ENCODE measurements at places on chromosomes 2 and 18.

GRCh38 chr2:127508631-127509034 is 17.7 kb downstream of the IWS1 start:
- no peak for DNase-seq

DNA sequence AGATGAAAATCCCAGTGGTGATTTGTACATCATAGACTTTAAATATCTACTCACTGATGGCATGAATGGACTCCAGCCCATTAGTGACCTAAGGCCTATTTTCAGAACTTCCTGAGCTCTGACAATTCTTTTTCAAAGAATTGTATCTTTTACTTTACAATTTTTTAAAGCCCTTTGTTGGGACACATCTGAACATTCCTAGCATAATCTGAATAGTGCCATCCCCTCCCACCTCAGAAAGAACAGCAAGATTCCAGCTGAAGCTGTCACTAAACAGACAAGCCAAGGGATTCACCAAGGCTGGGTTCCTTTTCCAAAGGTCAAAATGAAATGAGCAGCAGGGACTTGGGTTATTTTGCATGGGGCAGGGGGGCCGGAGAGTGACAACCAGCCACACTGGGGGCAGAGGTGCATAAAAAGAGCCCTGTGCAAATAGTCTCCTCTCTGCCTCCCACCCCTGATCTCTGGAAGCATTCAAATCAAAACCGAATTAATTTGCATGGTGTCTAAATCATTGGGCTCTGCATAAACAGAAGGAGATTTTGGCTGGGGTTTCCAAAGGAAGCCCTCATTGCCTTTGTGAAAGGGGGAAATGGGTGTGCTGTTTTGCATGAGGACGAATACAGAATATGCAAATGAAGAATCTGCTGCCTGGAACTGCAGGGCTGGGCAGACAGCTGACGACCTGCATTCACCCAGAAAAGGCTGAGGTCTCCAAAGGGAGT is 17.2 kb downstream of the EPHA4 start:
- DNase-seq, result no peak

- DNase-seq, result no peak
Measured at GRCh38 chr2:216235896-216236295, 126.7 kb downstream of the XRCC5 start.

- no peak for DNase-seq
Measured at GRCh38 chr2:86815611-86816010, 24.9 kb upstream of the CD8A start.

DNA sequence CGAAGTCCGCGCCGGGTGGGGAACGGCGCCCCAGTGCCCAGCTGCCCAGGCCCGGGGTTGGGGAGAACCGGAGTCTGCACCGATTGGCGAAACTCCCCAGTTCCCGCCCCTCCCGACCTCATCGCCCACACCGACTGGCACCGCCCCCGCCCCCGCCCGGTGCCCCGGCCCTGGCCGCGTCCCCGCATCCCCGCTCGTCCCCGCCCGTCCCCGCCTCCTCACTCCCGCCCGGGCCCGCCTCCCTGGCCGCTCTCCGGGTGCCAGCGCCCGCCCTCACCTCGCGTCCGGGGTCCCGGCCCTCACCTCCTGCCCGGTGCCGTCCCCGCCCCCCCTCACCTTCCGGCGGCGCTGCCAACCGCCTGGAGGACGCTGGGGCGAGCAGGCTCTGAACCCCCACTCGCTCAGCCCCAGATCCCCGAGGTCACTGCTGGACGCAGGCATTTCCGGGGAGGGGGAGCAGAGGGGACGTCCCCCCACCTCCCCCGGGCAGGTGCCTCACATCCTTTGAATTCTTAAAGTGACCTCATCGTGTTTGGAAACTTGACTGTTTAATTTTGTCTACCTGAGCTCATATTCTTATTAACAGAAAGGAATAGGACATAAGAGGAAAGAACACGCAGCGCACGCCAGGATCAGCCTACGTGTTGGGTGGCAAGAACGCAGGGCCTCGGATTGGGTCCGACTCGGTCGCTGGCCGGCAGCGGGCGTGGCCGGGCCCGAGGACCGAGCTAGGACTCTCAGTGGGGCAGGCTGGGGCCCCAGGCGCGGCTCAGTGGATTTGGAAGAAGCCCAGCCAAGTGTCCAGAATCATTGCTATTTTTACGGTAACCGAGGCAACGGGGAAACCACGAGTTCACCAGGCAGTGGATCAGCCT is at the start of gene FAM110C:
Gene FAM110C (minus strand): TSS at position 35 of the 875 bp plus-strand sequence. CDS start 120 bp downstream, outside the sequence.
- DNase-seq, result peak; percentile 9

- DNase-seq, result no peak
Measured at GRCh38 chr2:173909846-173910245, 55.3 kb downstream of the SP3 start.

DNA sequence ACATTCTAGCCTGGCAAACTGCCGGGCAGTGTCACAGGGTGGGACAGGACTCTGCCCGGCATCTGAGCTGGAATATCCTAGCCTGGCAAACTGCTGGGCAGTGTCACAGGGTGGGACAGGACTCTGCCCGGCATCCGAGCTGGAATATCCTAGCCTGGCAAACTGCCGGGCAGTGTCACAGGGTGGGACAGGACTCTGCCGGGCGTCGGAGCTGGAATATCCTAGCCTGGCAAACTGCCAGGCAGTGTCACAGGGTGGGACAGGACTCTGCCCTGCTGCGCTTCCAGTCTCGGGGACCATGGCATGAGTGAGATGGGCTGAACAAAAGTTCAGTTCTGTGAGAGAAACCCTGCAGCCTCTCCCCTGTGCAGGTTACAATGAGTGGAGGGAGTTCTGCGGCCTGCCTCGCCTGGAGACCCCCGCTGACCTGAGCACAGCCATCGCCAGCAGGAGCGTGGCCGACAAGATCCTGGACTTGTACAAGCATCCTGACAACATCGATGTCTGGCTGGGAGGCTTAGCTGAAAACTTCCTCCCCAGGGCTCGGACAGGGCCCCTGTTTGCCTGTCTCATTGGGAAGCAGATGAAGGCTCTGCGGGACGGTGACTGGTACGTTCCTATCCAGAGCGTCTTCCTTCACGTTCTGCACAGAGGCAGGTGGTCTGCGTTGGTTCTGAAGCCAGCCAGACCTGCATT is 80.3 kb downstream of the TPO start:
- no peak for DNase-seq

DNA sequence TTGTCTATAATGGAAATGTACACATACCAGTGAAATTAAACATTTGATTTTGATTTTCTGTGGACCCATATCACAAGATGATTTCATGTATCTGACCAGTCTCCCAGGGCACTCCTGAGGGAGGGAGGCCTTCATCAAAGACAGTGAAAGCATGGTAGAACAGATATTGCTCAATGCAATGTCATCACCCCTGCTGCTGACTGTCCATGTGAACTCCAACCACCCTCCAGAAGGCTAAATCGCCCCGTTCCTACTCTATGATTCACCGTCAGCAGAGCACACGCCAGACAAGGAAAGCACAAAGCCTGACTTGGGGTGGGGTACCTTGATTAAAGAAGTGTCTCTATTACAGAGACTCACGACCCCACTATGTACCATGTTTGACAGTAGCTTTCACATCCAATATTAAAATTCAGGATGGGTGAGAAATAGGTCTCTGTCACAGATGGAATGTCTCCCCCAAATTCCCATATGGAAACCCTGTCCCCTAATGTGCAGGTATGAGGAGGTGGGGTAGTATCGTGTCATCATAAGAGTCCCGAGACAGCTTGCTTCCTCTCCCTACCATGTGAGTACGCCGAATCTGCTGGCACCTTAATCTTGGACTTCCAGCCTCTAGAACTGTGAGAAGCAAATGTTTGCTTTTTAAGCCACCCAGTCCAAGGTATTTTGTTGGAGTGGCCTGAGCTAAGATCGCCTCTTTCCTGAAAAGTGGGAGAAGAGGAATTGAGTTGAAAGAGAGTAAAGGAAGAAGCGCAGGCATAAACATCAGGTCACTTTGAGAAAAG is 42.4 kb downstream of the CYB5A start:
- no peak for DNase-seq

DNA sequence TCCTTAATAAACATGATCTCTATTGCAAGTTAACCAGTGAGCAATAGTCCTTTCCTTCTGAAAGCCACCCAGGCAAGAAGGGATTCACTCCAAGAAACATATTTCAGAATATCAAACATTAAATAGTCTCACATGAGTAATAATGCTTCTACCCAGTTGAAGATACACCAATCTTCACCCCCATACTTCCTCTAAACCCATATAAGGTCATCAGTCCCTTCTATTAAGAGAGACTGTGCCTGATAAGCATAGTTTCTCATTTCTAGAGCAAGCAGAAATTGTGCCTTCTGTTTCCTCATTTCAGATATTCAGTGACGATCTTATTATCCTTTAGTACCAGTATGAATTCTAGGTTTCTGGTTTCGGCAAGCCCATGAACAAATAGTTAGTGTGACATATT is 64.6 kb downstream of the DSEL start:
- no peak for DNase-seq

DNA sequence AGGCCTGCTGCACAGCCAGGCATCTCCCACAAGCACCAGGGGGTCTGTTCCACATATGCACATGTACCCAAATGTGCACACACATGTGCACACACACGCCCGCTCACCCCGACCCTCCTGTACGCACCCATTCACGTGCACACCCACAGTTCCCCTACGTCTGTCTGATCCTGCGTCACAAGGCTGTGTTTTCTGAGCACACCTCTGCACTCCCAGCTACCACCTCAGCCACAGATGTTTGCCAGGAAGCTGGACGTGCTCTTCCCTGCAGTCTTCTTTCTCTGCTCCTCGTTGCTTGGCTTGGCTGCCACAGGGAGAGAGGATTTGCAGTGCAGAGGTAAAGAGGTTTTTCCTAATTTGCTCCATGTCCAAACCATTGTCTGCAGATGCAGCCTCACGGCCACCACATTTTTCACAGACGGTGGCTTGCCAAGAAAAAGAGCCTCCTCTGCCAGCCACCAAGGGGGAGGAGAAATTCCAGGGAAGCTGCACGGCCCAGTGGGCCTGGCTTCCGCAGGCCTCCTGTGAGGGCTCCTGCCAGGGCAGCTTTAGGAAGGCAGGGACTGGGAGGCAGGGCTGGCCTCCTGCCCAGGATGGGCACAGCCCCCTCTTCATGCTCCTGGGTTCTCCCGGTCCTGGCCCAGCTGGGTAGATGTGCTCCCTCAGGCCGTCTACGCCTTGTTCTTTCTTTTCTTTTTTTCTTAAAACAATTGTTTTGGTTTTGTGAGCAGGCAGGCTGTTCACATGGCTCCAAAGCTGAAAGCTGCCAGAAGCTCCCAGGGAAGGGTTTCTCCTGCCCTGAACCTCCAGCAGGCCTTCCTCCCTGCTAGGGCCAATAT is 29.3 kb upstream of the HS6ST1 start:
- DNase-seq, result no peak

- no peak for DNase-seq
Measured at GRCh38 chr2:231371430-231372054, 24.0 kb upstream of the B3GNT7 start.

GRCh38 chr2:10003206-10004125 is 39.9 kb upstream of the KLF11 start:
- no peak for DNase-seq

GRCh38 chr2:120473522-120474271 is 127.8 kb downstream of the INHBB start:
- no peak for DNase-seq

- DNase-seq, result no peak
Measured at GRCh38 chr2:105909215-105909614, 164.5 kb downstream of the NCK2 start.

GRCh38 chr2:205675861-205676516 is 6.3 kb upstream of the NRP2 start:
- no peak for DNase-seq

DNA sequence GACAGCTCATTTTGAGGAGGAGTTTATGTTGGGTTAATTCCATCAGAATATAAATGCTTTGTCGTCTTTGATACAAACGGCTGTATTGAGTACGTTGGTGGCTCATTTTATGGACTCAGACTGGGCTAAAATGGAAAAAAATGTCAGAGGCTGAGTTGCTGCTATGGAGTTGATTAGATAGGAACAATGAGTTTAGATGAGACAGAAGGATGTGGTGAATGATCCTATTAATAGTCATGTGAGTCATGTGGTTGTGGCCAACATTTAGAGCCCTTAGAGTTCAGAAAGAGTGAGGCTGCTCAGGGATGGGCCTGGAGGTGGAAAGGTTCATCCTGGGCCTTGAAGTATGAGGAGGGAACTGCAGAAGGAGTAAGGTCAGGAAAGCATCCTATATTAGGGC is 434.2 kb downstream of the MEIS1 start:
- no peak for DNase-seq

DNA sequence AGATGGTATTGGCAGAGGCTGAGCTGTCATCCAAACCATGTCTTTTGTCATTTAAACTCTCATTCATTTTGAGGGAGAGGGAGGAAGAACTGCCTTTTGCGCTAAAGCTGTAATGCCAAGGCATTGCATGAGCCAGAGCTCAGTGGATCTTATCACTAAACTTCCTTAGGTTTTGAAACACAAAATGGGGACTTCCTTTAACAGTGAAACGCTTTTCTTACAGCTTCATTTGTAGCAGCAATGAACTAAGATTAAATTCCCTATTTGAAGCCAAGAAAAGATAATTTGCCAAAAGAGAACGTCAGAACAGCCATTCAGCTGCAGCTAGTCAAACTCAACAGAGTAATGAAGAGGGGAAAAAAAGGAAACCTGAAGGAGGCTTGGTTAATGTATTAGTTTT is 143.5 kb upstream of the MMADHC start:
- DNase-seq, result no peak

- DNase-seq, result no peak
Measured at GRCh38 chr18:26874283-26874682, 8.8 kb upstream of the AQP4 start.

GRCh38 chr2:200350850-200351285 is 44.4 kb downstream of the SPATS2L start:
- no peak for DNase-seq

DNA sequence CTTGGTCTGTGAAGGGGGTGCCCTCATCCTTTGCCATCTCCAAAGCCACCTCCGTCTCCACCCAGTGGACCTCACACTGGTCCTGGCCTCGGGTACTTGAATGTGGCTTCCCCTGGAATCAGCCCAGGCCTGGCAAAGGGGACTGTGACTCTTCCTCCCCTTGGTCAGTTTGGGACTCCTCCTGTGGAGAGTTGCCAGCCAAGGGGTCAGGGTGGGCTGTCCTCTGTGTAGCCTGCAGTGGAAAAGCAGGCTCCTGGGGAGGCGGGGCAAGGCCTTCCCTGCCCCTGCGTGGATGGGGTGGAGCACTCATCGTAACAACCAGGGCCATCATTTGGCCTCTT is 59.8 kb downstream of the INHBB start:
- DNase-seq, result no peak

DNA sequence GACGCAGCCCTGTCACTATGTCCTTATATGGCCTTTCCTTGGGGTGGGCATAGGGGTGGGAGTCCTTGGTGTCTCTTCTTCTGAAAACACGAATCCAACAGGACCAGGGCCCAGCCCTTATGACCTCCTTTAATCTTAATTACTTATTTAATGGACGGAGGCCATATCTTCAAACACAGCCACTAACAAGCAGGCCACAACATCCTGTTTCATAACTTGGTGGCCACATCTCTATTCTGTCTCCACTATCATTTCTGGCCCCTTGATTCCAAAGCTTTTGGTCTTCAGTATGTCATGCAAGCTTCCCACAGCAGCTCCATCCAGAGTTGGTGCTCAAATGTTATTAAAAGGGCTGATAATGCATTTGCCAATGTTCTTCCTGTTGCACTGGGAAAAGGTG is 287.3 kb upstream of the SMIM21 start:
- DNase-seq, result no peak
